ENCODE measurements at places on chromosomes 5 and 9.

- DNase-seq, result no peak
Measured at GRCh38 chr9:137278061-137278701, 655 bp downstream of the TOR4A start.

DNA sequence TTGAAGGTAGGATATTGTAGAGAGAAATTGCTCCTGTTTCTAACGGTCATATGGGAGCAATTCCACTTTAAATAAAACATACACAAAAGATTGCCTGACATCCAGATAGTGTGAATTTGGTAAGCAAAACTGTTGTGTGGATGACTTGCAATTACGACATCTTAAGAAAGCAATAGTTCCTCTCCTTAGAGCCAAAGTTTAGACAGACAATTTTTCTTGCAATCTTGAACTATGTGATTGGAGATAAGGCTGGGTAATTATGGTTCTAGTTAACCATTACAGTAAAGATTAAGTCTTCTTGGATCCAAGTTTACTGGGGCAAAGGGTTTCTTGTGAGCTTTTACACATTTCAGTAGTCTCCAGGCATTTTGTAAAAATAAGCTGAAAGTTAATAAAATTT, 1080.6 kb upstream of the CDH6 start:
- DNase-seq, result no peak

GRCh38 chr9:94144394-94144793, 60.1 kb downstream of the PTPDC1 start:
- DNase-seq, result no peak

GRCh38 chr5:178454303-178454702, 135.9 kb downstream of the COL23A1 start:
- DNase-seq, result no peak

DNA sequence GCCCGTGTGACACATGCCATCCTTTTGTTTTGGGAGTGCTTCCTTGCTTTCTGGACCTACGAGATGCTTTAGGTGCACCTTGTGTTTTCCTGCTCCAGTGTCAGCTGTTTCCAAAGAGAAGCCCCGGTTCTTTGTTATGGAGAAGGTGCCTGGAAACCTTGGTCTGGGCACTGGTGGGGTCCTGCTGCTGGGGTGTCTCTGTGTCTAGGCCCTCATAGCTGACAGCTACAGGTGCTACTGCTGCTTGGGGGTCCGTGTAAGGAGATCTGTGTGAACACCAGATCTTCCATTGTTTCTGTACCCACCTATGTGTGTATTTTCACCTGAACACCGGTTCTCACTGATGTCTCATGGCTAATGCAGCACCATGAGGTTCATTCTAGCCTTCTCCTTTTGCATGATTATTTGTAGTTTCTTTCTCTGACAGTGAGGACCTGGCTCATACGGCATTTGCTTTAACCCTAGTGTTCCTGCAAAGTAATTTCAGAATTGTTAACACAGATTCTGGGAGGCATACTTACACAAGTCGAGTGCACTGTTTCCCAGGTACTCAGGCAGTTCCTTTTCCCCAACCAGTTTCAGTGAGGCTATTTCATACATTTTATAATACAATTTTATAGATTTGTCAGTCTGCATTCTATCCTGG, 13.2 kb upstream of the FAM120AOS start:
- DNase-seq, result no peak

DNA sequence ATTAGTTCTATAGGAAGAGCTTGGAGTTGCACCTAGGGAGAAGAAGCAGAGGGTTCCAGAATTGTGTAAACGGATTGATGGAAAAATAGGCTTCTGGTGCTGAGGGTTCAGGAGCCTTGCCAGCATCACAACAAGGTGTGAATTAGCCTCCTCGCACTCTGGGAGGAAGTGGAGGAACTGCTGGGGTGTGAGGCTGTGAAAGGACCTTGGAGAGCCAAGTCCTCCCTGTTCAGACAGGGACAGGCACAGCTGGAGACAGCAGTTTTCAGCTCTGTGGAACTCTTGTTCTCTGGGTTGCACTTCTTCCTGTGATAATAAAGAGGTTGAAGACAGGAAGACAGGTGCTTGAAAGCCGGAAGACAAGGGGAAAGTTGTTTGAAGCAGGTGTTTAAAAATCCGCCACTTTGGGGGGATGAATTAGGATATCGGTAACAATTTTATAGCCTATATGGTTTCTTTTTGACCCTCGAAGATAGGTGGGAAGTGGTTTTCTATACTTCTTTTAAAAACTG, 22.6 kb downstream of the DAPK1 start:
- no peak for DNase-seq

DNA sequence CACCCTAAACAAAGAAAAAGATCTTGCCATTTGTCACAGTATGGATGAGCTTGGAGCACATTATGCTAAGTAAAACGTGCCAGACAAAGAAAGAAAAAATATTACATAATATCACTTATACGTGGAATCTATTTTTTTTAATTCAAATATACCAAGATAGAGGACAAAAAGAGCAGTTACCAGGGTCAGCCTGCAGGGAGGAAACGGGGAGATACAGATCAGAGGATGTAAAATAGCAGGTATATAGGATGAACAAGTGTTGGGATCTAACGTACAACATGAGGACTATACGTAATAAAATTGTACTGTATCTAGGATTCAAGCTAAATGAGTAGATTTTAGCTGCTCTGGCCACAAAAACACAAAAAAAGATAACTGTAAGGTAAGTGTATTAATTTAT, 247.5 kb downstream of the TMEM161B start:
- no peak for DNase-seq

DNA sequence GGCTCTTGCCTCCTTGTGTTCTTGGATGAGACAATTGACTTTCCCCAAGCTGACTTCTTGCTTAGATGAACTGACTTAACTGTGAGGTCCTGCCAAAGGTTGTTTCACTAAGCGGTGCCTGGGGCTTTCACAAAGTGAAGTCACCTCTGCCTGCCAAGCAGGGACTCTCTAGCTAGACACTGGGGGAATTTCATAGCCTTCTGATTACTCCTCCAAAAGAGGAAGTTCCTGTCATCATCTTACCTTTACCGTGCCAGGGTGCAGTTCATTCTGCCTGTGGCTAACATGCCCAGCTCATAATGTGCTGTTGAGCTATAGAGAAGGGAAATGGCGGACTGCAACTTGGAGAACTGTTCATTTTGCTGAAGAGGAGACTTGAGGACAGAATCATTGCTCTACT, 472.0 kb upstream of the WWC1 start:
- no peak for DNase-seq

GRCh38 chr5:80069251-80069800, 34.2 kb downstream of the THBS4 start:
- no peak for DNase-seq

DNA sequence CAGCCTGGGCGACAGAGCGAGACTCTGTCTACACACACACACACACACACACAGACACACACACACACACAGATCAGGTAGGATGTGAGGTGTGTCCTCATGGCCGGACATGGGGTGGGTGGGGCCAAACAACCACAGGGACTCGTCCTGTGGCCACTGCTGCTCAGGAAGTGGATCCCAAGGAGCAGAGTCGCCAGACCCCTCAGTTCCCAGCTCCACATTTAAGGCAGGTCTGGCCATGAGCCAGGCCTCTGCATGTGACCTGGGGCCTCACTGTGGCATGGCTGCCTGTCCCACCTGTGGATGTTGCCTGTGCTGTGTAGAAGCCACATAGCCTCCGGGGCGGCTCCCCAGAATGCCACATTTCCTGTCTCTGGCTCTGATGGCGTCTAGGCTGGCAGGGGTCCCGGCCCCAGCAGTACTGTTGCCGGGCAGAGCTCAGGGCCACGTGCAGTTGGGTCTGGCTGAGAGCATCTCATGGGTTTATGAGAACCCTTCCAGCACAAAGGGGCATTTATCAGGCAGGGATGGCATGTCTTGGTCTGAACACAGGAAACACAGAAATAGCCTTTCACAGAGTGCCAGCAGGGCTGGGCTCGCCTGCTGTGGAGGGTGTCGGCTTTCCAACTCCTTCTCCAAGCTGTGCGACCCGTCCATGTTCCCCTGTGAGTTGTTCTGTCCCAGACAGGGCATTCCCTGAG, 9.9 kb upstream of the NINJ1 start:
- DNase-seq, result peak; percentile 19

GRCh38 chr5:158611581-158611980, 488.1 kb downstream of the EBF1 start:
- no peak for DNase-seq

DNA sequence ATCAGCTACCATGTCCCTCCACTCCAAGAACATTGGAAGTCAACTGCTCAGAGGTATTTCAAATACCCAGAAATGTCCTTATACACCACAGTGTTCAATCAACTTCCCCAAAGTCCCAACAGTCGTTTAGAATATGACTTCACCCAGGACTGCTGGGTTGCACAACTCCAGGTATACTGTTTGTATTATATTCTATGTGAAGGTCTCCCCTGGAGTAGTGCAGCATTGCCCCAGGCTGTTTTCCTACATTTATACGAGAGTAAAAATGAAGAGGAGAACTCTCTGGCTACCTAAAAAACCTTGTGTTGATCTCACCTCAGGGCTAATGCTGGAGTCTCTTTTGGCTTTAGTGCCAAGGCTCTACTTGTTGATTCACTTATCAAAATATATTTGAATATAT, 183.6 kb upstream of the MAP3K1 start:
- DNase-seq, result no peak

DNA sequence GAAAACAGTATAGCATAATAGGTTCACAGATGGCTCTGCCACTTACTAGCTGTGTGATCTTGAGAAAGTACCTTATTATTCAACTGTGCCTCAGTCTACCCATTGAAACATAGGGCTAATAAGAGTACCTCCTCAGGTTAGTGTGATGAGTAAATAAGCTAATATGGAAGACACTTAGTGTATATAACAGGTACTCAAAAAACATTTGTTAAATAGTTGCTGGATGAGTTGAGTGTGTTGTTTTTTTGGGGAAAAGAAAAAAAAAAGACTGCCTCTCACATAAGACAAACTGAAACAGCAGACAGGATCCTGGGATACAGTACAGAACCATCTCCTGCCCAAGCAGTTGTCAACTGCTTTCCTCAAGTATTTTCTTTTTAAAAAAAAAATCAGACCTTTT, 5.2 kb downstream of the STOM start:
- DNase-seq, result no peak

DNA sequence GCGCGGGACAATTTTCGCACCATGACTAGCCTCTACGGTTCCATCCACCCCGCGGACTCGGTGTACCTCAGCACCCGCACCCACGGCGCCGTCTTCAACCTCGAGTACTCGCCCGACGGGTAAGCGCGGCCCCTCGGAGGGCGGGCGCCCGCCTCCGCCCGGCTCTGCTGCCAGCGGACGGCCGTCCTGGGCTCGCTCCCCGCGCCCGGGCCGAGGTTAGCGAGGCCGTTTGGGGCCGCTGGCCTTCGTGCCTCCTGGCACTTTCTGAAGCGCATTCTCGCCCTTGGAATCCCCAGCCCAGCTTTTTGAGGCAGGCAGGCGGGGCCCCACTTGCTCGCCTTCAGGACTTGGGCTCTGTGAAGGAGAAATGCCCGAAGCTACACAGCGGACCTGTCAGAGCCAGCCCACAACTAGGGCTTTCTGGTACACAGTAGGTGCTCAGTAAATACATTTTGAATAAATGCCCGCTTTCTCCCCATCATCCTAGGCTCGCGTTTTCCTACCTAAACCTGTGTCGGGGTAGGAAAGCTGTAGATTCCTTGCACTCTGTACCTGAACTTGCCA, 772 bp downstream of the DCAF10 start:
- DNase-seq, result no peak

DNA sequence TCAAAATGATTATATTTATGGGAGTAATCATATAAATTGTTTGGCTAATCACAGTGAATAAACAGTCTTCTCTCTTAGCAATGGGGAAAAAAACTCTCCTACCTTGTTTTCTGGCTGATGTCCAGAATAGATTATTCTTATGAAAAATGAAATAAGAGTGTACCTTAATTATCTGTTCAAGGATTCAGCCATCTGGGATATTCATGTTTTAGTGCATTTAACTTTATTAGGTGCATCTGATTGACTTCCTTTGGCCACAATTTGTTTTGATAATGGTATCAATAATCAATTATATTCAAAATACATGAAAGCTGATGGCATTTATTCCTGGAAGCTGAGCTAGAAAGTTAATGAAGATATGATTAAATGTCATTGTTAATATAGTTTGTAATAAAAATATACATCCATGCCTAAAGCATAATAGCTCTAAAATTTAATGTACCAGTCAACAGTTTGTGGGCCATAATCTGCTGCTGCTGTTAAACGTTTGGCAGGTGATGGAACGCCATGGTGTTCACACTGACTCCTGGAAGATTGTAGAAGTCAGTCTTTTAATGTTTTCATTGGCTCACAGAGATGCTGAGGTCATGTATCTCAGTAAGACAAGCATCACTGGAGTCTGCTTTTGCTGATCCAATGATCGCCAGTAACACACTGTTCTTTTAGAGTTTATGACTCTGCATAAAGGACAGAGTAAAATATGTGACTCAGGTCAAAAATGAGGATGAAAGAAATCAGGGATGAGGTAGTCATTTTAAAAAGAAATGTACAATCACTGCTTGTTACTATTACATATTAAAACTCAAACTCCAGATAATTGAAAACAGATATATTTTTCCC, 105.8 kb downstream of the ISL1 start:
- DNase-seq, result no peak

DNA sequence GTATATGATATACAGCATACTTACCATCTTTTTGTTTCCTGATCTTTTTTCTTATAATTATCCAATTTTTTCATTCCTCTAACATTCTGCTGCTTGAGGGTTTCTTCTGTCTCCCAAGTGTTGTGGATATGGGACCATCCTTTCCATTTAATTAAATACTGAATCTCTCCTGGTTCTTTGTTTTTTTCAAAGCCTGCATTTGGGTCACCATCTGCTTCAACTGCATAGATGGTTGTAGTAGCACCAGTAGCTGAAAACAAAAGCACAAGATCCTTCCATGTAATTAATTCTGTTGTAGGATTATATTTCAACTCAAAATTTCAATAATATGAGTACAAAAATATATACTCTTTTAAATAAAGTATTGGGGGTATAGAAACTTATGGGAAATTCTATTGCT, 29.4 kb downstream of the CHD1 start:
- DNase-seq, result no peak

DNA sequence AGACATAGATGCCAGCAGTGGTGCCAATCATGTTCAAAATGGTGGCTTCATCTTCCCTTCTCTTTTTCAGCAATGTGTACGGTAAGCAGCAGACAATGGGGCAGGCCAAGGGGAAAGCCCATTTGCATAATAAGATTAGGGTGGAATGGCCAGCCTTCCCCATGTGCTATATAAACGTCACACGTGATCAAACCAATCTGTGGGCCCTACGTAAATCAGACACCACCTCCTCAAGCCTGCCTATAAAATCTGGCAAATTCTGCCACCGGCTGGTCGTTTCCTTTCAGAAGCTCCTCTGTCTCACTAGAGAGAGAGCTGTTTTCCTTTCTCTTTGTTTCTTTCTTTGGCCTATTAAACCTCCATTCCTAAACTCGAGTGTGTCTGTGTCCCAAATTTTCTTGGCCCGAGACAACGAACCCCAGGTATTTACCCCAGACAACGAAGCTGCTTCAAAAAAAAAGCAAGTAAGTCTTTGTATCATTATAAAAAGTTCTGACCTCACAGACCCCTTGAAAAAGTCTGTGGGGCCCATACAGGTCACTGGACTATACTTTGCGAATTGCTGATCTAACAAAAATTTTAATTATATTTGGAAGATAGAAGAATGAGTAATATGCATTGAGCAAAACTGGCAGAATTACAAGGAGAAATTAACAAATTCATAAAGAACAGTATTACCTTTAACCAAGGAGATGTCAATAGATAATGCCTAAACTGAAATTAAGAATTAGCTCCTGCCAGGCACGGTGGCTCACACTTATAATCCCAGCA, 15.2 kb downstream of the ZBTB5 start:
- no peak for DNase-seq

Measured in activated CD8-positive, alpha-beta memory T cell treated with anti-CD3 and anti-CD28 coated beads for 4 hours (primary cell).